ENCODE measurements at places on chromosomes 7 and 10.

- DNase-seq, result no peak
- H3K27ac ChIP-seq, result no peak overlapping the region
- peaks cover 18% of the 10 kb centered on the region for H3K4me1 ChIP-seq
- no peaks in the 10 kb centered on the region for H3K36me3 ChIP-seq
- no peaks in the 10 kb centered on the region for H3K27me3 ChIP-seq
- no peak overlapping the region for H3K4me3 ChIP-seq
Observed at GRCh38 chr10:31014161-31014875, 17.3 kb downstream of the ZNF438 start.

DNA sequence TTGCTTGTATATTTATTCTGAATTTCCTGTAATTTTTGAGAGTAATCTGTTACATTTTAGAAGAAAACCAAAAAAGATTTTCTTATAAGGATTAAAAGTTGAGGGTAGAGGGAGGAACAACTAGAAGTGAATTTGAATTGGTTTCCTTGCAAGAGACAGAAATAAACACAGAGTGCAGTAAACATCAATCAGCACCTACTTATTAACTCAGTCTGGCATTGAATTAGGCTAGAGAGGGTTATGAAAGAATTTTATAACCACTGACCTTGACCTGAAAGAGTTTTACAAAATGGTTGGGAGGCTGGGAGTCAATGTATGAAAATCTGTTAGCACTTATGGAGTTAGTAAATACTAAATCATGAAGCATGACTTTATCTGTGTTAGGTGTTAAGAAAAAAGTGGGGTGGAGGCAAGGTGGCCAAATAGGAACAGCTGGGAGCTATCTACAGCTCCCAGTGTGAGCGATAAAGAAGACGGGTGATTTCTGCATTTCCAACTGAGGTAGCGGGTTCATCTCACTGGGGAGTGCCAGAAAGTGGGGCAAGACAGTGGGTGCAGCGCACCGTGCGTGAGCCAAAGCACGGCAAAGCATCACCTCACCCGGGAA, 106.5 kb downstream of the PDE1C start:
- no peaks in the 10 kb centered on the region for H3K27me3 ChIP-seq
- H3K36me3 ChIP-seq, result no peaks in the 10 kb centered on the region
- H3K4me3 ChIP-seq, result no peak overlapping the region

DNA sequence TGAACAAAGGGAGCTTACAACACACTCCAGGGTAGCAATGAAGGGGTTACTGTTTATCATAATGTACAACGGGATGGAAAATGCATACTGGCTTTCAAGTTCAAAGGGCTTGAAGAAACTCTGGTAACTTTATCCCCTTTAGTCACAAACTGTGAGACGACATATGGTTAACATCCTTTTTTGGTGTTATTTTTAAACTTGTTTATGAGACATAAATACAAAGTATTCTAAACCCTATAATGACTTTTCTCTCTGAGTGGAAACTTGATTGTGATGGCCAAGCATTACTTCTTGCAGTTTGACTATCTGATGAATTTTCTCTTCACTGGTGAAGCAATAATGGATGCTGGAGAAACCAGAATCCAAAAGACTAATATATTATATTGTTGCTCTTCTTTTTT, 62.0 kb upstream of the SEMA3A start:
- no peak for DNase-seq
- H3K27me3 ChIP-seq, result no peaks in the 10 kb centered on the region
- H3K4me1 ChIP-seq, result no peaks in the 10 kb centered on the region
- no peak overlapping the region for H3K27ac ChIP-seq
- no peaks in the 10 kb centered on the region for H3K36me3 ChIP-seq

DNA sequence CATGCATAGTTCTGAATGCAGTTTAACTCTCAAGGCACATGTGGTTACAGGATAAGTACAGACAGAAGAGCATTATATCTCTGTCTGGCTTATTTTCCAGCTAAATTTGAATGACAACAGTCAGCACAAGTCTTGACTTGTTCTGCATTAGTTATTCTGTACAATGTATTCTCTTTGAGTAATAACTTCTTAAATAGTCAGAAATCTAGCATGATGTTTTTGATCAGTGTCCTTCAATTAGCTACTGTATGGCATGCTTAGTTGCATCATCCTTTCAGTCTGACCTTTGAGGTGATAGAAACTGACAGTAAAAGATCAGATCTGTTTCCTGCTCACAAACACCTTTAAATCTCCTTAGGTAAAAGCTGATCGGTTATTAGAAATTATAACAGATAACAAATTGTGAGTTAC, 118.1 kb downstream of the ARL4A start:
- H3K4me3 ChIP-seq, result no peak overlapping the region
- H3K27me3 ChIP-seq, result no peaks in the 10 kb centered on the region
- peaks cover 12% of the 10 kb centered on the region for H3K4me1 ChIP-seq
- no peak overlapping the region for H3K27ac ChIP-seq

GRCh38 chr7:39199006-39199405, 221.3 kb downstream of the POU6F2 start:
- no peak overlapping the region for H3K27ac ChIP-seq
- no peaks in the 10 kb centered on the region for H3K36me3 ChIP-seq
- H3K4me1 ChIP-seq, result no peaks in the 10 kb centered on the region
- no peak for DNase-seq

DNA sequence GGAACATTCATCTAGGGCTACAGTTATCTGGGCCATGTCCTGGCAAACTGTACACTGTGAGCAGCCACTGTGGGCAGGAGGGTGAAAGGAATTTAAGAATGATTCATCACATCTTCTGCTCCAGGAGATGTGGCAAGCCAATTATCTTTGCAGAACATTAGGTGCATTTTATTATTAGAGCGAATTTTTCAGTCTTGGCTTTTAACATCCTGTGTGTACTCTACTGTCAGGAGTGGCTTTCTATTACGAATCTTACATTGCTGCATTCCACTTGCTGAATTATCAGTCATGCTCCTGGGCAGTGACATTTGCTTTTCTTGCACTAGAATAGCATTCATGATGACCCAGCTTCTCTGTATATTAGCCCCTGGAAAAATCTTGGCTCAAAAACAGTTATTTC, 109.2 kb upstream of the TARP start:
- no peaks in the 10 kb centered on the region for H3K36me3 ChIP-seq
- H3K4me3 ChIP-seq, result no peak overlapping the region
- no peaks in the 10 kb centered on the region for H3K4me1 ChIP-seq
- no peak for DNase-seq
- H3K27me3 ChIP-seq, result no peaks in the 10 kb centered on the region

DNA sequence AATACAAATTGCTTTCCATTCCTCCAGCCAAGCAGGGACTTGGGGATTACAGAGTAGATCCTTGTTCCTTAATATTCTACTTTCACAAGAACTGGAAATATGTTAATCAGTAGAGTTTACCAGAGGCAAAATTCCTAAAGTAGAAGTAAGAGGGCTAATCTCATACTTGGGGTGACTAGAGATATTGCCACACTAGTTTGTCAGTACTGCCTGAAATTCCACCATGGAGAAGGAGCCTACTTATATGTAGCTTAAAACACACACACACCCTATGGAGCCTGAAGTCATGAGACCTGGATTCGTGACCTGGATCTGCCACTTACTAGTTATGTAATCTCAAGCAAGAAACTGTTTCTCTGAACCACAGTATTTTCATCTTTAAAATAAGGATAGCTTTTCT, 33.9 kb downstream of the STRIP2 start:
- DNase-seq, result no peak
- no peaks in the 10 kb centered on the region for H3K36me3 ChIP-seq
- no peak overlapping the region for H3K27ac ChIP-seq
- no peaks in the 10 kb centered on the region for H3K4me1 ChIP-seq

GRCh38 chr10:44757551-44758205, 153.5 kb upstream of the TMEM72 start:
- DNase-seq, result no peak
- no peak overlapping the region for H3K4me3 ChIP-seq
- H3K27me3 ChIP-seq, result no peaks in the 10 kb centered on the region
- H3K36me3 ChIP-seq, result no peaks in the 10 kb centered on the region

- H3K4me1 ChIP-seq, result no peaks in the 10 kb centered on the region
- no peaks in the 10 kb centered on the region for H3K27me3 ChIP-seq
- no peak overlapping the region for H3K4me3 ChIP-seq
- no peaks in the 10 kb centered on the region for H3K36me3 ChIP-seq
Observed at GRCh38 chr7:11784769-11785536, 47.0 kb downstream of the THSD7A start.

DNA sequence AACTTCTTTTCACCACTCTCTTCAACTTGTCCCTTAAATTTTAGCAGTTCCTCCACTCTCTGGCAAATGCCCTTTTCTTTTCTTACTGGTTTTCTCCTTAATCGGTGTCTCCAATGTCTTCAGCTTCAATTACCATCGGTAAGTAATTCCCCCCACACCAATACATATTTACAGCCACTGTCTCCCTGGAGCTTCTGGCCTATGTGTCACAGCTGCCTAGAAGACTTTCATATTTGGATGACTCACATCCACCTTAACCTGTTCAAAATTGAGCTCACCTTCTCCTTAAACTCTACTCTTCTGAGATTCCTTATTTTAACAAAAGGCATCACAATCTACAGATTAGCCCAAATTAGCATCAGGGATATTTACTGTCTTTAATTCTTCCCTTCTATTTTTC, 380.4 kb downstream of the POM121L12 start:
- H3K27me3 ChIP-seq, result no peaks in the 10 kb centered on the region
- H3K4me3 ChIP-seq, result no peak overlapping the region
- DNase-seq, result no peak

DNA sequence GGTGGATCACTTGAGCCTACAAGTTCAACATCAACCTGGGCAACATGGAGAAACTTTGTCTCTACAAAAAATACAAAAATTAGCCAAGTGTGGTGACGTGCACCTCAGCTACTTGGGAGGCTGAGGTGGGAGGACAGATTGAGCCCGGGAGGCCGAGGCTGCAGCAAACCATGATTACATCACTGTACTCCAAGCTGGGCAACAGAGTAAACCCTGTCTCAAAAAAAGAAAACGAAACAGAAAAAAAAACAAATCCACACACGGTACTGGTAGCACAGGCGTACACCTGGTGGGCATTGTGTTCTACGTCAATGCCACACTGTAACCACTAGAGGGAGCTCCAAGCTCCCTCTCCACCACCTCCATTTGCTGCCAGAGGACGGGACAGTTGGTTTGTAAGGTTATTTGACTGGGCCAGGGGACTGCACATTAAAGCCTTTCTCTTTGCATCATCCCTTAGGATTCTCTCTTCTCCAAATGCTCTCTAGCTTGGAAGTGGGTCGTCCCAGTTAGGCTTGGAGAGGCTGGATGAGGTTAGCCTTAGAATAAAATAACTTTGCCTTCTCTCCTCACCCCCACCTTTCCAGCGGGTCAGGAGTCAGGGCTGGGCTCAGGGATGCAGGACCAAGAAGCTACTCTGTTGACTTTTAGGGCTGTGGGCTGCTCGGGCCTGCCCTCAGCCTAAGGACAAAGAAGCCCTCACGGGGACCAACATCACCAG, 130.8 kb downstream of the SORBS1 start:
- peak overlapping the region; percentile 60 for H3K27ac ChIP-seq
- H3K27me3 ChIP-seq, result no peaks in the 10 kb centered on the region
- DNase-seq, result no peak
- no peak overlapping the region for H3K4me3 ChIP-seq

DNA sequence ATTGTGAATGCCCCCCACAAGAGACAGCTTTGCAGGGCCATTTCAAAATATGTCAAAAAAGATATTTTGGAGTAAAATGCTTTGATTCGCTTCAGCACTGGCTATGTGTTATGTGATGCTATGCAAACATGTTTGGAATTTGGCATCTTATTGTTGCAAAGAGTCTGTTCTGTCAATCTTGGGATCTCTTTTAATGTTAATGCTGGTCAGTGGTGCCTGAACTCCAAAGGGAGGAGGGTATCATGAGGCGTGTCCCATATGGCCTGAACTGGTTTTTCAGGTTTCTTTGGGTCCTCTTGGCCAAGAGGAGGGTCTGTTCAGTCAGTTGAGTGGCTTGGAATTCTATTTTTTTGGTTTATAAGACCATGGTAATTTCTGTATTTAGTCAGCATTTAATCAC, 81.4 kb downstream of the HECW1 start:
- no peak overlapping the region for H3K27ac ChIP-seq
- no peaks in the 10 kb centered on the region for H3K36me3 ChIP-seq
- DNase-seq, result no peak
- no peaks in the 10 kb centered on the region for H3K27me3 ChIP-seq
- H3K4me3 ChIP-seq, result no peak overlapping the region

- no peaks in the 10 kb centered on the region for H3K4me1 ChIP-seq
- no peak overlapping the region for H3K4me3 ChIP-seq
- no peaks in the 10 kb centered on the region for H3K36me3 ChIP-seq
- no peak for DNase-seq
- no peaks in the 10 kb centered on the region for H3K27me3 ChIP-seq
Observed at GRCh38 chr10:8404721-8405120, 350.2 kb downstream of the GATA3 start.

DNA sequence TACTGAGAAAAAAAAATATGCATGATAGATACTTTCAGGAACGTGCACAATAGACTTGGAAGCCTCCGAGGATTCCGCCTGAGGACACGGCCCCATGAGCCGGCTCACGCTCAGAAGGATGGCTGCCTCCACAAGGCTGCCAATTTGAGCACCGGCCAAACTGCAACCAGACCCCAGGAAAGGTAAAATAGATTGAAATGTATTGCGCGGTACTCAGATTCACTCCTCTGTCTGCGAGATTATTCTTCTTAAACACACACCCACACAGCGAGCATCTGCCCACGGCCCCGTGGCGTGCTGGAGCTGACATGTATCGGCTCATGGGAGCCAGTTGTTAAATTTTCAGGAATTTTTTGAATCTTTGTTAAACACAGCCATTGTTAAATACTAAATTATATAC, 653.2 kb upstream of the MKI67 start:
- H3K4me3 ChIP-seq, result no peak overlapping the region
- DNase-seq, result peak; percentile 8
- no peaks in the 10 kb centered on the region for H3K36me3 ChIP-seq
- H3K27ac ChIP-seq, result no peak overlapping the region
- H3K27me3 ChIP-seq, result no peaks in the 10 kb centered on the region

- H3K27ac ChIP-seq, result peak overlapping the region; percentile 7
- no peak for DNase-seq
- peaks cover 25% of the 10 kb centered on the region for H3K4me1 ChIP-seq
- H3K27me3 ChIP-seq, result no peaks in the 10 kb centered on the region
Observed at GRCh38 chr10:88896994-88897853, 17.2 kb downstream of the STAMBPL1 start.

DNA sequence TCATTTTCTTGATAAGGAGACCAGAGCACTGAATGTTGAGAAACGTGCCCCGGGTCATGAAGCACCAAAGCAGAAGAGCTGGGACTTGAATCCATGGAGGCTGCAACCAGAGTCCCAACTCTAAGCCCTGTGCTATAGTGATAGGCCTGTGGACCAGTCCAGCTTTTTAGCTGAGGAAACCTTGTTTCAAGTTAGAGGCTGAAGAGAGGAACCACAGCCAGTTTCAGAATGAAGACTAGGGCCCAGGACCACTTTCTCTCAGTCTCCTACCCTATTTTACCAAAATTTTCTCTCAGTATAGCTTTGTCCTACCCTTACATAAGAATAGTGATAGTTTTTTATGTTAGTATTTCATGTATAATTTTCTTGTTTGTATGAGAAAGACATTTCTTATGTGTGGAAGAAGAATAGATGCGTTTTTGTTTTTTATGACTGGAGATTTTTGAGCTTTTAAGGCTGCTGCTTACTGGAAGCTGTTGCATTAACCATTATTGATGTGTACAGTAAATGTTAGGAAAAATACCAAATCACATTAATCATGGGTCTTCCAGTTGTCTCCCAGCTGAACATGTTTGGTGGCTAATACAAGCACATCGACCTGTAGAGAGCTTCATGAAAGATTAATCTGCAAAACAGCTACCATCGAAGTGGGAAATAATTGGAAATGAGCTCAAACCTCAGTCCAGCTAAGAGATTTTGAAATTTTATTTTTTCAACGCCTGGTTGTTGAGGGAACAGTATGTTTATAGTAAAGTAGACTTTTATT, 45.0 kb upstream of the CSTF2T start:
- H3K4me3 ChIP-seq, result no peak overlapping the region
- no peaks in the 10 kb centered on the region for H3K27me3 ChIP-seq
- no peaks in the 10 kb centered on the region for H3K36me3 ChIP-seq
- no peak overlapping the region for H3K27ac ChIP-seq

All from vagina (tissue), 2 donors.